ENCODE measurements at places on chromosomes 4 and X. TPM values are rescaled to one million over a fixed set of nuclear protein-coding genes. Genes with fewer than 3 reads are reported as not detected.
A peak's percentile ranks its signal among the peaks of the same experiment; 100 is the strongest.

DNA sequence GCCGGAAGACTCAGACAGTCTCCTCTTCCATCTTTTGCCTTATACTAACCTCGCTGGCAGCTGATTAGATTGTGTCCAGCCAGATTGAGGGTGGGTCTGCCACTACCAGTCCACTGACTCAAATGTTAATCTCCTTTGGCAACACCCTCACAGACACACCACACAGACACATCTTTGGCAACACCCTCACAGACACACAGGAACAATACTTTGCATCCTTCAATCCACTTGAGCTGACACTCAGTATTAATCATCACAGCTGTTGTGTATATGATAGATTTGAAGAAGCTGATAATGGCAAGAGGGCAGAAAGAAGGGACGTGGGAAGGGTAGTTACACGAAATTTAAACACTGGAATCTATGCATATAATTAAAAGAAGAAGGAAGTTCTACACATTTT, 139.5 kb downstream of the ANKRD50 start:
- H3K36me3 ChIP-seq: no peaks in the 10 kb centered on the region
- no peaks in the 10 kb centered on the region for H3K4me1 ChIP-seq
- no peak for DNase-seq
- no peaks in the 10 kb centered on the region for H3K27me3 ChIP-seq
- H3K4me3 ChIP-seq: no peak overlapping the region

DNA sequence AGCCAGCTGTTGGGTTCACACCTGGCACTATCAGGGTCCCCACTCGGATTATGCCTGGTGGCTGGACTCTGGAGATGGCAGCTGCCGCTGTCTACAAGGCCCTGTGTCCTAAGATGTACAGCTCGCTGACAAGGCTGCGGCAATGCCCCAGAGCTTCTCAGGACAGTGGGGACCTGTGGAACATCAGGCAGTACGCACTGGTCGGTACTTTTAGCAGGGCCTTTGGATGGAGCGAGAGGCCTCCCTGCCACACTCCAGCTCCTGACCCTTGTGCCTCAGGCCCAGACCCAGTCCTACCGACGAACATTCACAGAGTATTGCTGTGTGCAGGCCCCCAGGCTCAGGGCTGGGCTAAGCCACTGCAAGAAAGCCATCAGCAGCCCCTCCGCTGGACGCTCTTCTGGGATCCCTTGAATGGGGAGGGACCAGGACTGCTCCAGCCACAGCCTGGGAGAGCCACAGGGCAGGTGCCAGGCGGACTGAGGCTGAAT, 45.7 kb upstream of the HMX1 start:
- H3K36me3 ChIP-seq: no peaks in the 10 kb centered on the region
- peaks cover 74% of the 10 kb centered on the region for H3K27me3 ChIP-seq
- no peak for DNase-seq
- no peak overlapping the region for H3K4me3 ChIP-seq
- H3K27ac ChIP-seq: no peak overlapping the region

ADH1A gene
- not detected for total RNA-seq

SRPX2 gene
- 41.5 TPM for total RNA-seq

DNA sequence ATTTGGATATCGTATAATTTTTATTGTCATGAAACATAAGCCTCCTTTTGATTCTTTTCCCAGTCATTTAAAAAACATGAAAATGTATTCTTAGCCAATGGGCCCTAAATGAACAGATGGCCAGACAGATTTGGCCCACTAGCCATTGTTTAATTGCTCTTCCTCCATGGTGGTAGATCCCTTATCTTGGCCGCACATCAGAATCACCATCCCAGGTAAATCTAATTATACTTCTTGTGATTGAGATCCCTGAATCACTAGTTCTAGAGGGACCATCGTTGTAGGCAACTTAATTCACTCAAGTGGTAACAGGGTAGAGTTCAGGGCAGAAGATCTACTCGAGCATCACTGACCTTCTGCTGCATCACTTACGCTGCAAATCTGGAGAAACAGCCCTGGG, 24.1 kb upstream of the VCX3A start:
- no peak overlapping the region for H3K27ac ChIP-seq
- H3K4me3 ChIP-seq: no peak overlapping the region
- no peaks in the 10 kb centered on the region for H3K36me3 ChIP-seq

KANTR gene
- 11.6 TPM for total RNA-seq

DNA sequence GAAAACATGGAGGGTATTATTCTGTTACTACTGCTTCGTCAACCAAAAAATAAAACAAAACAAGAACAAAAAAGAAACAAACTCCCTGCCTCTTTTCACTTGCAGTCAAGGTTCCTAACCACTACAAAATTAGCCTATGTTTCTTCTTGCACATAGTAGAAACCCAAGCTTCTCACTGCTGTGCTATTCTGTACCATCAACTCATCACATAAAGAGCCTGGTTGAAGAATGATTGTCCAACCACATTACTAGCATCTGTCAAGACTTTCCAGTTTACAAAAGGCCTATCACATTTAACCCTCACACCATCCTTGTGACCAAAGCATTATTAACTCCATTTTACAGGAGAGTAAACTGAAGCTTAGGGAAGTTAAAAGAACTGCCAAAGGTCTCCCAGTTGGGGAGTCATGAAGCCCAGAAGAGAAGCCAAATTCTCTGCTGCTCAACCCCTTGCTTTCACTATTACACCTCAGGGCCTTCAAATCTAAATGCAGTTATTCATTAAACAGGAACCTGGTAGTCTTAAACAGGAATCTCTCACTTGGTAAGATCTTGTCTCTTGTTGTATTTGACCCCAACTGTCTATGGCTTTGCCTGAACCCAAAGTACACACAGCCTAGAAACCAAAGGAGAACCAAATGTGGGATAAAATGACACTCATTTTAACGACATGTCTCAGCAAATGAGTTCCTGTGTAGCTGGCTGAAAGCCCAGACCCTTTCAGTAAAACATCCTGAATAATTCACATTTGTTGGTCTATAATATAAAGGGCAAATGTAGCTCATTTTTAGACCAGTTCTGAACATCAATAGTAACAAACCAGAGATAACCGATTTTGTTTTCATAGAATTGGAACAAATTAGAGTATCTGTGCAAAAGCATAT, 8.6 kb downstream of the F9 start:
- H3K4me3 ChIP-seq: no peak overlapping the region
- no peak overlapping the region for H3K27ac ChIP-seq
- no peak for DNase-seq
- H3K27me3 ChIP-seq: no peaks in the 10 kb centered on the region

DNA sequence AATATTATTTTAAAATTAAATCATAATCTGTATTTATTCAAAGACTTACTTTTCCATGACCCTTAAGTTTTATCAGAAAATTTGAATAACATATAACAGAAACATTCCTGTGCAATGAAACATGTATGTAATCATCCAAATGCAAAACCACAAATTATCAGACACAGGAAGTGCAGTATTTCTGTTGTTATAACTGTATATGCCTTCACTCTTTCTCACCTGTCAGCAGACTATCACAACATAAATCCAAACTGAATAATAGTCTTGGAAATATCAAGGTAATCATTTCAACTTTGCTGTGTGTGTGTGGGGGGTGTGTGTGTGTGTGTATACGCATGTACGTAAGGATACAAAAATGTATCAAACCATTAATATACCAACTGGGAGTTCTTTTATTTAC, 285.9 kb downstream of the SLC7A11 start:
- H3K27me3 ChIP-seq: no peaks in the 10 kb centered on the region
- no peak overlapping the region for H3K4me3 ChIP-seq
- no peak for DNase-seq
- H3K4me1 ChIP-seq: no peaks in the 10 kb centered on the region

- no peak overlapping the region for H3K4me3 ChIP-seq
- H3K36me3 ChIP-seq: no peaks in the 10 kb centered on the region
- H3K27ac ChIP-seq: peak overlapping the region; percentile 87
- no peak for DNase-seq
- peaks cover 81% of the 10 kb centered on the region for H3K4me1 ChIP-seq
Observed at GRCh38 chr4:118905566-118905965, 16.9 kb downstream of the SYNPO2 start.

MAGEB4 gene
- total RNA-seq: not detected

GRCh38 chr4:1927675-1928074, 56.5 kb downstream of the NSD2 start:
- no peaks in the 10 kb centered on the region for H3K4me1 ChIP-seq
- no peaks in the 10 kb centered on the region for H3K27me3 ChIP-seq
- peaks cover 41% of the 10 kb centered on the region for H3K36me3 ChIP-seq
- no peak overlapping the region for H3K27ac ChIP-seq
- H3K4me3 ChIP-seq: no peak overlapping the region
- no peak for DNase-seq

DNA sequence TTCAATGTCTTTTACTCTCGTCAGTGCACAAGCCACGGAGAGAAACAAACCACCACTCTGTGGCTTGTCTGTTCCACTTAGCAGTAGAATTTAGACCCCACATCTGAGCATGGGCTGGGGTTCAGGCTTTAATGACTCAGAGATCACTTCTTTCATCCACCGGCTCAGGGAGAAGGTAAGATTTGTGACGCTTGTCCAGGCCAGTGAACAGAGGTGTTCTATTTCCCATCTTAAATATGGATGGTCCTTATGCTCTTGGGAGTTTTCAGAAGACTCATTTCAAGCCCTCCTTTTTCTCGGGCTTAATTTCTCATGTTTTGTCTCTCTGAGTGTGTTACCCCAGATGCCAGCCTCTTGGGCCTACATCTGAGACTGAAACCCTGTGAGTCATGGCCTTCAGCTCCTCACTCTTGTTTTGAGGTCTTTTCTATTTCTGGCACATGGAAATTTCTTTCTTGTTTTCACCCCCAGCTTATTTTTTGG, 127.4 kb upstream of the SFRP2 start:
- H3K27ac ChIP-seq: no peak overlapping the region
- no peaks in the 10 kb centered on the region for H3K36me3 ChIP-seq
- H3K4me3 ChIP-seq: no peak overlapping the region
- DNase-seq: no peak
- no peaks in the 10 kb centered on the region for H3K4me1 ChIP-seq

GRCh38 chr4:4776335-4776734, 83.1 kb upstream of the MSX1 start:
- H3K4me1 ChIP-seq: no peaks in the 10 kb centered on the region
- no peak overlapping the region for H3K27ac ChIP-seq
- no peaks in the 10 kb centered on the region for H3K27me3 ChIP-seq
- no peaks in the 10 kb centered on the region for H3K36me3 ChIP-seq
- no peak for DNase-seq

PPARGC1A gene
- 19.7 TPM for total RNA-seq

GRCh38 chr4:163142246-163142645, 24.4 kb downstream of the NAF1 start:
- no peak for DNase-seq
- H3K4me1 ChIP-seq: peaks cover 9% of the 10 kb centered on the region
- no peaks in the 10 kb centered on the region for H3K27me3 ChIP-seq
- peaks cover 8% of the 10 kb centered on the region for H3K36me3 ChIP-seq

GRCh38 chrX:40290517-40290916, 192.8 kb upstream of the BCOR start:
- no peak overlapping the region for H3K4me3 ChIP-seq
- no peak for DNase-seq
- no peak overlapping the region for H3K27ac ChIP-seq
- H3K4me1 ChIP-seq: no peaks in the 10 kb centered on the region
- no peaks in the 10 kb centered on the region for H3K36me3 ChIP-seq

ZRSR2 gene
- total RNA-seq: 7.0 TPM

XAGE1B gene
- total RNA-seq: not detected

DNA sequence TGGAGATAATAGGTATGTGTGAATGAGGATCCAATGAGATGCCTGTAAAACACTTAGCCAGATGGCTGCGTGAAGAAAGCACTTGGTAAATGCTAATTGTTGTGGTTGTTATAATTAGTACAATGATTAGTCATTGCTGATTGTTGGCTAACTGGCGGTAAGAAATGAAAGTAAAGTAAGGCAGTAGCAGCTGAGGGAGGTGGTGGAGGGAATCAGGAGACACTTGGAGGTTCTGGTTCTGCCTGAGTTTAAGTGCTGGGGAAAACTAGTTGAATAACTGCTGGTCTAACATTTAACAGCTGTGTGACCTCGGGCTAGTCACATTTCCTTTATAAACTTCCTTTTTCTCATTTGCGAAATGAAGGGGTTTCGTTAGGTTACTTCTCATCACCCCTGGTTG, 30.9 kb downstream of the CD38 start:
- peaks cover 3% of the 10 kb centered on the region for H3K4me1 ChIP-seq
- H3K4me3 ChIP-seq: peak overlapping the region; percentile 9
- H3K27ac ChIP-seq: no peak overlapping the region
- H3K27me3 ChIP-seq: no peaks in the 10 kb centered on the region

PASD1 gene
- total RNA-seq: not detected

DNA sequence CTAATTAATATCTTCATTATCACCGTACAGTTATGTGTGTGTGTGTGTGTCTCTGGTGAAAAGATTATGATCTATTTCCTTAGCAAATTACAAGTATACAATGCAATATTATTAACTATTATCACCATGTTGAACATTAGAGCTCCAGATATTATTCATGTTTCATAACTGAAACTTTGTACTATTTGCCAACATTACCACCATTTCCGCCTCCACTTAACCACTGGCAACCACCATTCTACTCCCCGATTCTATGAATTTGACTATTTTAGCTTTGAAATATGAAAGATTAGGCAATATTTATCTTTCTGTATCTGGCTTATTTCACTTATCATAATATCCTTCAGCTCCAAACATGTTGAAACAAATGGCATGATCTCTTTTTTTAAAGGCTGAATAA, 717.9 kb downstream of the ARAP2 start:
- no peaks in the 10 kb centered on the region for H3K4me1 ChIP-seq
- no peaks in the 10 kb centered on the region for H3K27me3 ChIP-seq
- H3K36me3 ChIP-seq: no peaks in the 10 kb centered on the region
- no peak for DNase-seq

DNA sequence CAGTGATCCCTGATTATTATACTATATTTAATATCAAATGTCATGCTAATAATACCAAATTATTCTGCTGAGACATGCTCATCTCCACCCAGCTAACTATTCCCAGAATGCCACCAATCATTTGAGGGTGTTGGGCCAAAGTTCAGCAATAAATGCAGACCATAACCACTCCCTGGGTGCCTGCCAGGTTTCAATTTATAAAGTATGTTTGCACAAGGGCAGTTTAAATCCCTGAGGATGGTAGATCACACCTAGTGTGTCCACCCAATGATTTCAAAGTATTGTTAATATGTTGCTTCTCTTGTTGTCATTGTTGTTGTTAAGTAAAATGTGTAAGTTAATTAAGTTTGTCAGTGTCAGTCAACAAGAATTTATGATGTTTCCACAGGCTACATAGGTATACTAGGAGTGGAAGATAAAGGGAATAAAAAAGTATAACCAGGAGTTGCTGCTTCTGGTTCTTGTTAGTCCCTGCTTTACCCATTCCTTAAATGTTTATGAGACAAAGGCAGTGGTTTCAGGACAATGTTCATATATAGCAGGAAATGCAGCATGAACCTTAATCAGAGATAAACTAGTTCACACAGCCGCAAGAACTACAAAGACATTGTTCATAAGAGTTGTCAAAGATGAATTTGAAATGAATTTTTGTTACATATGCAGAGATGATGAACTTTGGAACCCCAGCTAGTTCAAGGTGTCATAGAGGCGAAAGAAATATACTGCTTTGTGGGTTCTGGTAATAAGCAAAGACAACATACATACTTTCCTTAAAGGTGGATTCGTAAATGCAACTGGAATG, 25.5 kb downstream of the HPGD start:
- no peaks in the 10 kb centered on the region for H3K36me3 ChIP-seq
- H3K4me3 ChIP-seq: no peak overlapping the region
- no peak for DNase-seq
- H3K27me3 ChIP-seq: no peaks in the 10 kb centered on the region
- H3K27ac ChIP-seq: no peak overlapping the region
- H3K4me1 ChIP-seq: peaks cover 25% of the 10 kb centered on the region

MTNR1A gene
- total RNA-seq: not detected
